ENCODE measurements at places on chromosomes 16 and 17.

DNA sequence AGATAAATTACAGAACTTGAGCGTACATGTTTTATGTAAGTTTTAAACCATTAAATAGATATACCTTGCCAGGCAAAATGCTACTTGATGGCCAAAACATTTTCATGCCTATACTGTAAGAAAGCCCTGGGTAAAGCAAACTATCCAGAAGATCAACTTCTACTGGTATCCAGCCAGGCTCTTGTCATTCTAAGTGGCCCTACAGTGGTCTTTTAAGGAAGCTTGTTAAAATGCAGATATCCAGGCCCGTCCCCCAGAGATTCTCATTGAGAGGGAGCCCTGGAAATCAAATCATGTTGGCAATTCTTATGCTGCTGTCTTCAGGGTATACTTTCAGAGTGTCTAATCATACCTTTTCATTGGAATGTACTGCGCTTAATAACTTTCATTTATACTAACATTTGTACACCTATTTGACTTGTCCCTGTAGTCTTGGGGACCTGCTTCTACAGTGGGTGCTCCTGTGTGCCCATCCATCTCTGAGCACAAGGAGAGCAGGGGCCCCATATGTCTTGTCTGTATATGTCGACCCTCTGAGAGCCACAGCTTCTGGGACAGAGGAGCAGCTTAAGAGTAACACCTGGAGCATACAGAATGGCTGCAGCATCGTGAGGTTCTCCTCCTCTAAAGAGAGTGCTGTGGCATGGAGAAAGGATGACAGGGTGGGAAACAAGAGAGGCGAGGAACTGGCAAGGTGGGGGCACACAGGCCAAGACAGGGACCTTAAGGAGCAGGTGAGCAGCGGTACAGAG, 43.6 kb upstream of the ANKFY1 start:
- no peak for DNase-seq

DNA sequence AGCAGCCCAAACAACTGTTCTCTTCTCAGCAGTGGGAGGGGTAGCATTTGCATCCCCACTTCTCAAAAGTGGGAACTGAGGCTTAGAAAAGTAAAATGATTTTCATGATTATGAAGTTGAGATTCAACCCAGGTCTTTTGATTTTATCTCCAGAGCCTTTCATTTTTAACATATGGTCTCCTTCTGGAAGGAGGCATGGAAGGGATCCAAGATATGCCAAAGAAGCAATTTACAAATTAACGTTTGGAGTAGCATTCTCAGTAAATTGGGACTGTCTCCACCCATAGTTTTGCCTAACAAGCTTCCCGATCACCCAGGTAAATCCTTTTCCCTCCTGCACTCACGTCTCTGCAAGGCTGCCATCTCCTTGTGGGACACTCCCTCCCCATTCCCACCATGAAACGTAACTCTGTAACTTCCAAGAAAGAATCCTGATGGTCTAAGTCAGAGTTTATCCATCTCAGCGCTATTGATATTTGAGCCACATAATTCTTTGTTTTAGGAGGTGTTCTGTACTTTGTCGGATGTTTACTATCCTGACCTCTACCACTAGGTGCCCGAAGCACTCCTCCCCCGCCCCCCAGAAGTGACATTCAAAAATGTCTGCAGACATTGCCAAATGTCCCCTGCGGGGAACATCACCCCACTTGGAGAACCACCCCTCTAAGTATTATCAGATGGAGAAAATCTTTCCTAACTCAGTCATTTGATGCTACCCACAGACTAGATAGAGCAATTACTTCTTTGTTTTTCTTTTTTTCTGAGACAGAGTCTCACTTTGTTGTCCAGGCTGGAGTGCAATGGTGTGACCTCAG, 32.9 kb upstream of the NFAT5 start:
- no peak for DNase-seq

DNA sequence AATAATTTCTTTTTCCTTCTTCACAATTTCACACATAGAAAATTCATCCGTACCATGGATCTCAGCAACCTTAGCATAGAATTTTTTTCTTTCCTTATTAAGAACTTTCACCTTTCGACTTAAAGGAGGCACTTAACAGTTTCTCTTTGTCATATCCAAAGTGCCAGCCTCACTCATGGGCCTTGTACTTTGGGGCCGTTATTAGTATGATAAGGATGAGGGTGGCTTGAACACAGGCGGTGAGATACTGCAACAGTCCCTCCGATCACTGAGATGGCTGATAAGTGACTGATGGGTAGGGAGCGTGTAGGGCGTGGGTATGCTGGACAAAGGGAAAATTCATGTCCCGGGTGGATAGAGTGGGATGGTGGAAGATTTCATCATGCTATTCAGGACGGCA, 85.3 kb downstream of the OR1D5 start:
- DNase-seq: no peak

- no peak for DNase-seq
Measured at GRCh38 chr17:78976907-78977680, 2.6 kb downstream of the LGALS3BP start.

- no peak for DNase-seq
Measured at GRCh38 chr17:12627177-12627629, 38.5 kb upstream of the MYOCD start.
